ENCODE measurements at places on chromosomes 4 and X.

GRCh38 chrX:30373951-30374350 is 64.8 kb upstream of the NR0B1 start:
- DNase-seq, result no peak

- peak; percentile 94 for DNase-seq
Observed at GRCh38 chr4:145920205-145920604, 18.4 kb downstream of the ZNF827 start.

DNA sequence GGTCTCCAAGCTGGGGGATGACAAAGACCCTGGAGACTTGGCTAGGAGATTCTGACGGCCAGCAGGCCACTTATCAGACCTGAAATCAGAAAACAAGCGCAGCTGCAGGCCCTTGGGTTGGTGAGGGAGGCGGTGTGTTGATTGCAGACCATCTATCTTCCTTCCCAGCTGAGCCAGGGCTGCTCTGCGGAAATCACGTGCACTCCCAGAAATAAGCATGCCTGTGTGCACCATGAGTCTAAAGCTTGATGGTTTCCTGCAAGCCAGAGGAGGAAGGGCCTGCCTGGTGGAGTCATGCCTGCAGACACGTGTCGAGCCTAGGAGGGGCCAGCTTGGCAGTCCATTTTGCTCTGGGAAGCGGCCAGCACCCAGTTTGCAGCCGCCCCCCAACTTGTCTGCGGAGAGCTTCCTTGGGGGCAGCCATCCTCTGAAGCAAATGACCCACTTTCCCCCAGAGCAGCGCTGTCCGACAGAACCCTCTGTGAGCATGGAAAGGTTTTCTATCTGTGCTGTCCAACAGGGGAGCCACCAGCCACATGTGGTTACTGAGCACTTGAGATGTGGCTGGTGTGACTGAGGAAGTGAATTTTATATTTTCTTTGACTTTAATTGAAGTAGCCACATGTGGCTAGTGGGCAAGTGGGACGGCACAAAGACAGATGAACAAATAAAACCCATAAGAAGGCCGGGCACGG is 175.7 kb upstream of the BCOR start:
- DNase-seq, result peak; percentile 50

GRCh38 chrX:68584221-68584620 is 63.2 kb upstream of the STARD8 start:
- DNase-seq, result no peak

GRCh38 chr4:147638942-147639341 is 21.7 kb downstream of the TMEM184C start:
- DNase-seq, result peak; percentile 11

- peak; percentile 4 for DNase-seq
Observed at GRCh38 chr4:76250962-76251361, 559 bp upstream of the FAM47E start.

DNA sequence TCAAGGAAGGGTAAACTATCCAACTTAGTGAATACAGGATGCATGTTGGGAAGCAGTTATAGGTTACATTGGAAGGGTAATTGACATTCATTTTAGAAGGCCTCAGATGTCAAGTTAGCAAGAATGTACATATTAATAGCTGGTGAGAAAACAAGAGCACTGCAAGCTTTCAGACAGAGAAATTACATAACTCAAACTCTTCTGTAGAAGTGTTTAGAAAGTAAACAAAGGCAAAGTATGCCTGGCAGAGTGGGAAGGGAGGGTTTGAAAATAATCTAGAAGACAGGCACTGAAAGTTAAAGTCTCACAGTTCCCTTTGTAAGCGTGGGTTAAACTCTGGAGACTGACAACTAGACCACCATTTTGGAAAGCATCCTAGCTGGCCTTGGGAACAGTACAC is 406.2 kb downstream of the ANKRD50 start:
- no peak for DNase-seq

DNA sequence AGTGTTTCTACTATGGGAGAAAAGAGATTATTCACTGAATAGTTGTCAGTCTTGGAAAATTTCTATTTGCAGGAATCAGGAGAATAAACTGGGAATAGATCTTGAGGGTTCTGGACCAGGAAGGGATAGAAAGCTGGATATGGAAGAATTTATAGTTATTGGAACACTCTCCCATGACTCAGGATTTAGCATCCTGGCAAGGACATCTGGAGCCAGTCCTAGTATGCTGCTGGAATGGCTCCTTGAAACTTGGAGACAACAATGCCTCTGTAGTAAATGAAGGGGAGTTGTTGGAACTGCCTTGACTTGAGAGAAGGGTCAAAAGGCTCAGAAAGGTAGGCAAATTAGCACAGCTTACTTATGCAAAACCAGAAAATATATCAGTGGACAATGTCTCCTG is 23.5 kb upstream of the THOC2 start:
- peak; percentile 73 for DNase-seq

- DNase-seq, result no peak
Observed at GRCh38 chrX:72366701-72367454, 61.2 kb upstream of the CITED1 start.

DNA sequence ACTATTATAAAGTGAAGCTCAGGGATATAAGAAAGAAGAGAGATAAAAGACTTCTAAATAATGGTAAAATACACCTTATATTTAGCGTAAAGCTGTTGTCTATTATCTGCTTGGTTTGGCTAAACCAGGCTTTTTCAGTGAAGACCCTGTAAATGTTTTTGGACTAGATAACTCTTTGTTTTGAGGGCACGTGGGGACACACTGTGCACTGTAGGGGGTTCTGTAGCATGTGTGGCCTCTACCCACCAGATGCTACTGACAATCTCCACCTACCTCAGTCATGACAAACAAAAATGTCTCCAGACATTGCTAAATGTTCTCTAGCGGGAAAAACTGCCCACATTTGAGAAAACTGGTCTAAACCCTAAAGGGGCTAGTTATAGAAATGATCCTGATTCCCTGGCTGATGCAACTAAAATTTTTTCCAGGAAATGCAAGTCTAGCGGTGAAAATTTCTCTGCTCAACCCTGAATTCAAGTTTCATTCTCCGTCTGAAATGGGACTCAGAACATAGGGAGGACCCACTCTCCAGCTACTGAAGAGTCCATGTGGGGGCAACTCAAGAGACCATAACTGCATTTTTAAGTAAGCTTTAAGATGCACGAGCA is 355.2 kb upstream of the RASGEF1B start:
- no peak for DNase-seq

- DNase-seq, result no peak
Observed at GRCh38 chrX:119093991-119094735, 21.4 kb downstream of the CT47C1 start.

- DNase-seq, result no peak
Observed at GRCh38 chr4:168648494-168648893, 151.6 kb downstream of the PALLD start.

GRCh38 chr4:78441756-78442155 is 109.8 kb upstream of the ANXA3 start:
- DNase-seq, result no peak

DNA sequence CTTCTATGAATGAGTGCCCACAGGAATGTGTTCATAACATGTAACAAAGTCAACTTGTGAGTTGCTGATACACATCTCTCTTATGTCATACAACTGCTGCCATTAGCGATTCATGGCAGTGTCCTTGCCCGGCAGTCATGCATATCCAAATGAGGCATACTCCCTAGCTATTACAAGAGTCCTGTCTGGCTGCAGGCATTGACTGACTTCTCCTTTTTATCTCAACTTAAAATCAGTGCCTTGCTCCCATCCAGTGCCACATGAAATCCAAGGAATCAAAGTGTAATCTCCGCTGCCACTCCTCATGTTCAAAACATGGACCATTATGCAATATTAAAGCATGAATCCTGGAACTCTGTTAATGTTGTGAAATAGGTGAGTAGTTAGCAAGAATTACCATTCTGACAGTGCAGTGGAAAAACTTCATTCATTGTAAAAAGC is 348.9 kb upstream of the FTHL17 start:
- DNase-seq, result no peak

GRCh38 chrX:107324493-107325310 is 118.3 kb downstream of the DNAAF6 start:
- peak; percentile 24 for DNase-seq

GRCh38 chrX:133380711-133381619 is 34.3 kb downstream of the GPC4 start:
- DNase-seq, result no peak

DNA sequence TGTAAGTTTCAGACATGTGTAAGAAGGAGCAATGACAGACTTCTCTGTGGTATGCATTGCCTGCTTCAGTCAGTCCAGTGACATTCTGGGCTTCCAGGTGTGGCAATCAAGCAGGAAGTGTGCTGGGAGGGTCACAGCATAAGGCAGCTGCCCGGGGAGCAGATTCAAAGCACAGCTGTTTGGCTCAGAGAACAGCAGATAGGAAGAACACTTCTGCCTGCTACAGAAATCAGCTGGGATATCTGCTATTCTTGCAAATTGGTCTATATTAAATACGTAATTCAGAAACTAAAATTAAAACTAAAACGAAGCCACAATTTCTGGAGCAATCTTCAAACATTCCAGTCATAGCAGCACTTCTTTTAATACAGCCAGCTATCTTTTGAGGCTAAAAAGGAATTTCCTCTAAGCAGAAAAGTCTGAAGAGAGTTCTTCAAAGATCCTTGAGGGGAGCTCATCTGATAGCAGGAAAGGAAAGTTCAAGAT is 47.5 kb upstream of the GALNT7 start:
- peak; percentile 68 for DNase-seq

DNA sequence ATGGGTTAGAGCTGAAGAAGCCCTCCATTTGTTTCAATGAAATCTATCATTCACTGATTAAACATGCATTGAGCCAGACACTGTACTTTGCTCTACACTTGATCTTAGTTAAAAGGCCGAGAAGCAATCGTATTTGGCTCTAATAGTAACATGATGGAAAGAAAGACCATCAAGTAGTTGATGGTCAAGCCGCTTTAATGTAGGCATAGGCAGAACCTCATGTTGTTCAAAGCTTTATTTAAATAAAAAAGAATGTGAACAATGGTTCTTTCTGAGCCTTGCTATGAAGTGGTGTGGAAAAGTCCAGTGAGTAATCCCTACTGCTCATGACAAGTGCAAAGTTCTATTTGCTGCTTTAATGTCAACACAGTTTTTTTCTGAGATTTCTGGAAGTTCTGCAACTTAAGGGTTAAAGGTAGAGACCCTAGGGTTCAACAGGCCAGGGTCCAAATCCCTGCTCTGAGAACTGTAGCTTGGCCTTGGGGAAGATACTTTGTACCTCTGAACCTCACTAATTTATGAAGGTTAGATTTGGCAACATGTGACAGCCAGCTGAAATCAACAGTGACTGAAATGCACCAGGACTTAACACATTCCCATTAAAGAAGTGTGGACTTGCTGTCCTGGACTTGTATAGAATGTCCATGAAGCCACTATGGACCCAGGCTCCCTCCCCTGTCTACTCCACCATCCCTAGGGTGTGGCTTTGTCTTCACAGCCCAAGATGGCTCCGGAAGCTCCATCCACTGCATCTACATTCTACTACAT is 17.9 kb upstream of the LAP3 start:
- DNase-seq, result no peak

GRCh38 chr4:112523008-112523721 is 7.2 kb upstream of the NEUROG2 start:
- peak; percentile 57 for DNase-seq

GRCh38 chr4:106056914-106057313 is 161.6 kb downstream of the NPNT start:
- no peak for DNase-seq

DNA sequence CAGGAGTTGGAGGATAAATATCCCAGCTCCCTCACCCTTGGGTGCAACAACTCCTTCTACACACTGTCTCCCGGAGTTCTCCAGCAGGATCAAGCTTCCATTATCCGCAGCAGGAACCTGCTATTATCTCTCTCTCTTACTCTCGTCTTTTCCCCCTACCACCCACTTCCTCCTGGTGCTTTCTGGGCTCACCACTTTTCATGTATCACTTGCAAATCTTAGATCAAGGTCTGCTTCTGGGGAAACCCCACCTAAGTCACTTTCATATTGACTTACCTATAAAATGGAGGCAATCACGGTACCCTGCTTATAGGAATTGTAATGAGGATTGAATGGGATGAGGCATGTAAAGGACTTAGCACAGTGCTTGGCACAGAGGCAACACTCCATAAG is 589.5 kb downstream of the BCOR start:
- DNase-seq, result no peak

DNA sequence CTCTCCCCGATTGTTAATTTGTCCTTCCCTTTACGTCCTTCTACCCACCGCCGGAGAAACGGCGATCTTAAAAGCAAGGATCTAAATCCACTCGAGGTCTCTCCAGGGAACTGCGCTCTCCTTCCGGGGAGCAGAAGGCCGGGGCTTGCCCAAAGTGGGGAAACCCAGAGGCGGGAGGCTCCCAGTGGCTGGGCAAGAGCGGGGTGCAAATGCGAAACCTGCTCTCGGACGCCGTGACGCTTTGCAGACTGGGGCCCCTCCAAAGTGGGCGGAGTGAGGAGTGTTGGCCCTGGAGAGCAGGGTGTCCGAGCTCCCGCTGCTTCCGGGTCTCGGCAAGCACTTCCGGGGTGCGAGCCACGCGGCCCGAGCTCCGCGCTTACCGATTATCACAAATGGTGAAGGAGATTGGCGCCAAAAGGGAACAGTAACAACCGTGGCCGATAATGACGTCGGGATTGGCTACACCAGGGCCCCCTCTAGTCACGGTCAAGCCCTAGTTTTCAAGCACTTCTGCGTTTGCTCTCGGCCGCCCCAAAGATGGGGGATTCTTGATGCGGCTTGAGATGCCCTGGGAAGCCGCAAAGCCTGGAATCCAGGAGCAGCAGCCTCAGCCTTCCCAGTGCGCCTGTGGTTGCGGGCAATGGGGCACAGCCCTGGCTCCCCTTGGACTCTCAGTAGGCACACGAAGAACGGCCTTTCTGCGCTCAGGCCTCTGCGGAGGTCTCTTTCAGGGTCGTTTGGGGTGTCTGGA is 29.0 kb downstream of the HAND2 start:
- no peak for DNase-seq

DNA sequence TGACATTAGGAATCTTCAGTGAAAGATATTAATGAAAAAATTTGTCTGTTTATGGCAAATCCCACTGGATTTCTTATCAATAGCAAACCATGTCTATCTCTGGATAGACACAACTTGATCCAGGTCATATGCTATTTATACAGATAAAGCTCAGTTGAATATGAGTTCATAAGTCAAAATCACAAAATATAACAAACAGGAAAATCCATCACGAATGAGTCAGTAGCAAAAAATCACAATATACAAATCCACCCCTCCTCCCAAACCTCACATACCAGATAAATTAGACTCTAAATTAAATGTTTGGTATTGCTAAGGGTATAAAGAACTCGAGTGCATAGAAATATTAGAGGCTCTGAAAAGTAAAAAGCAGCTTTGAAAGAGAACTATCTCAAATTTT is 420.5 kb downstream of the TLL1 start:
- DNase-seq, result no peak

DNA sequence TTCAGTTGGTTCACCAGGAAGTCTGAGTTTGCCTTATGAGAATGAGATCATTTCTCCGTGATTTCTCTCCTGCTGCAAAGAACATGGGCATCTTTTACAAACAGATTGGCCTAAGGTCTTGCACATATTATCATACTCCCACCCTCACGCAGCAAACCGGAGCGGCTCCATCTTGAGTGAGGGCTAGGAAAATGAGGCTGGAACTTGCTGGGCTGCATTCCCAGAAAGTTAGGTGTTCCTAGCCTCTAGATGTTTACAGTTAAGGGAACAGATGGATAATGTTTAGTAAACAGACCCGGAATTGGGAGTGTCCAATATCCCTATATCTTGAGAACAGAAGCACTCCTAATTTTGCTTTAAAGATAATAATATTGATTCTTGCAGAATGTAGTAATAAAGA is 247.9 kb upstream of the VCX3A start:
- DNase-seq, result no peak

- peak; percentile 44 for DNase-seq
Observed at GRCh38 chr4:84967243-84967690, 777 bp upstream of the WDFY3 start.

Measured in fibroblast of lung (primary cell).